Suppressor macrophage treated with lipopolysaccharide for 1 hour (primary cell): ENCODE measurements at places on chromosomes 5 and 9.

DNA sequence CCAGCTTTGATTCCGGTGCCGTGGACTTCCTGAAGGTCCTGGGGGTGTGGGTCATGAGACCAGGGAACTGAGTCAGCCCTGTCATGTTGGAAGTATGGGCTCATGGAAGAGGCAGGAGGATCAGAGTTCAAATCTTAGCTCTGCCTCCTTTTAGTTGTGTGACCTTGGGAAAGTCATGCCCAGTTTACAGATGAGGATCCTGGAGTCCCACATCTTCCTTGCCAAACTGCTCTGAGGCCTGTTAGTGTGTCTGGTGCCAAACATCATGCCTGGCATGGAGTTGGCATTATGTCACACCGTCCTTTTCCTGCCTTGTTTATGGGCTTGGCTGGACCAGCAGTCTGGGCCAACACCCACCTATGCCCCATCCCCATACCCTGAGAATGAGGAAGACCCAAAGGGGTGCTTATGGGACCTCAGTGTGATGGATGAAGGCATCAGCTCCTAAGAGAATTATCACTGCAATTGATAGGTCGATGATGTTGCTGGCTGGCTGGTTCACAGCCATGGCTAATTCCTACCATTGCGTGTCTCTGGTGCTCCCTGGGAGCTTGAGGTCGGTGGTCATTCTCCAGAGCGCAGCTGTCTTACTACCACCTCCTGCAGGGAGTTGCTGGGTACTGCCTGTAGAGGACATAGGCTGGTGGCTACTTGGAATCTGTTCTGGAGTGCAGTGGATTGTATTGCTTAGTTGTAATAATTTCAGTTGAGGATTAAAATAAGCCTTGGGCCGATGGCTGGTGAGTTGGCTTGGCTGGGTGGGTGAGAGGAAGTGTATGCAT, 140.5 kb upstream of the PITX1 start:
- no peak for DNase-seq

DNA sequence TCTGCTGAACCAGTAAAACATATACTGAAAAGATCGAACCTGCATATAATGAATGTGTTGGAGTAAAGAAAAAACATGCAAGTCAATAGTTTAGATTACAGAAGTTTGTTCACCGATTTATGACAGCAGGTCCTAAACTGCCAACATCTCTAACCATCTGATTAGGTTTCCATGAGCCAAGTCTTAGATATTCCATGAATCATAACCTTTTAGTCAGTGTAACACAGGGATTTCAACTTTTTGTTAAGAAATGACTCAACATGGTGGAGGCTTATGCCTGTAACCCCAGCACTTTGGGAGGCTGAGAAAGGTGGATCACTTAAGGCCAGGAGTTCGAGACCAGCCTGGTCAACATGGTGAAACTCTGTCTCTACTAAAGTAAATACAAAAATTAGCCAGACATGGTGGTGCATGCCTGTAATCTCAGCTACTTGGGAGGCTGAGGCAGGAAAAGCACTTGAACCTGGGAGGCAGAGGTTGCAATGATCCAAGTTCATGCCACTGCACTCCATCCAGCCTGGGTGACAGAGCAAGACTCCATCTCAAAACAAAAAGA, 38.7 kb downstream of the APC start:
- DNase-seq, result no peak

DNA sequence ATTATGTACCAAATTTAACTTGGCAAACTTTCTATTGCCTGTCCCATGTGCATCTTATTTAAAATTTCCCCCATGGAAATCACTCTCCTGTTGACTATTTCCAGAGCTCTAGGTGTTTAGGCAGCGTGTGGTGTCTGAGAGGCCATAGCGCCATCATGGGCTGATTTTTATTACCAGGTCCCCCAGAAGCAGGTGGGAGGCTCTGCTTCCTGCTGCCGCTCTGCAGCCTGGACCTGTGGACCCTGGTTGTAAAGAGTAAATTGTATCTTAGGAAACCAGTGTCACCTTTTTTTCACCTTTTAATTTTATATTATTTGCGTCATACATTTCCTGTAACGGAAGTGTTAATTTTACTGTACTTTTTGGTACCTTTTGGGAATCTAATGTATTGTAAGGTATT, 6.4 kb downstream of the HNRNPAB start:
- DNase-seq, result no peak

GRCh38 chr5:168875832-168876231, 296.7 kb upstream of the PANK3 start:
- no peak for DNase-seq

GRCh38 chr5:65192331-65192730, 289.4 kb downstream of the ADAMTS6 start:
- DNase-seq, result no peak

DNA sequence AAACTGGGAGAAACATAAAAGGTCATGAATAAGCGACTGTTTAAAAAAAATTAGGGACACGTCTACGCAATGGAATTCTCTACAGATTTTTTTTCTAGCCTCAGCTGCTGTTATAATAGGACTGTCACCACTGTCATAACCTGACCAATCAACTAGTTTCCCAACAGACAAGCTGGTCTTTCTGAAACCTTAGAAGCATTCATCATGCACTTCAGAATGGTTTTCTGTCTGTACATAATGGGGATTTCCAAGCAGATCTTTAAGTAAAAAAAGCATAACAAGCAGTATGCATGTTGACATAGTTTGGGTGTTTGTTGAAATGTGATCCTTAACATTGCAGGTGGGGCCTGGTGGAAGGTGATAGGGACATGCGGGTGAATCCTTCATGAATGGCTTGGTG, 58.3 kb upstream of the SEMA6A start:
- no peak for DNase-seq

DNA sequence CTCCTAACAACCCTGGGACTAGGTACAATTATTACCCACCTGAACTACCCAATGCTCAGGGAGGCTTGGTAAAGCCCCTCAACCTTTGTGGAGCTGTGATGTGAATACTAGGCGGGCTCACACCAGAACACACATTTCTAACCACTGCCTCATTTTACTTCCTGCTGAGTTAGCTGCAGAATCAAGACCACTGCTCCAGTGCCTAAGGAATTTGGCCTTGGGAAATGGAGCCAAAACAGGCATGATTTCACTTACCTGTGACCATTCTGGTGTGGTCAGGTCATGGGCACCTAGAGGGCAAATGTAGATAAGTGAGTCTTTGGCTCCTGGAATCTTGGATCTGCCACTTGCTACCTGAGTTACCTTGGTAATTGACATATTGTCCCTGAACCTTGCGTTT, 5.2 kb downstream of the WWC1 start:
- DNase-seq, result no peak

DNA sequence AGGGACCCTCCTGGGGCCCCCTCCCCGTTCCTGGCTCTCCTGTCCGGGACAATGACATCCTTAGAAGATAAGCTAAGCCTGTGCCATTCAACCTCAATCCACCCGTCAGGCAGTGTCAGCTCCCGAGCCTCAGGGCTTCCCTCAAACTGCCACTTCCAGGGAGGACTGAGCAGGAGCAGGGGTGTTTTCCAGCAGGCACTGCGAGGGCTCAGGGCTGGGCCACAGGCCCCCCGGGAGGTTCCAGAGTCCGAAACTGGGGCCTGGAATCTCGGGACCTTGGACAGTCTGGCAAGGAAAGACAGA, 26.2 kb downstream of the LHX3 start:
- no peak for DNase-seq

GRCh38 chr9:95629585-95629984, 112.8 kb upstream of the PTCH1 start:
- DNase-seq, result no peak

- peak; percentile 47 for DNase-seq
These were observed 1.0 kb upstream of the TPM2 start for GRCh38 chr9:35690614-35691333.

DNA sequence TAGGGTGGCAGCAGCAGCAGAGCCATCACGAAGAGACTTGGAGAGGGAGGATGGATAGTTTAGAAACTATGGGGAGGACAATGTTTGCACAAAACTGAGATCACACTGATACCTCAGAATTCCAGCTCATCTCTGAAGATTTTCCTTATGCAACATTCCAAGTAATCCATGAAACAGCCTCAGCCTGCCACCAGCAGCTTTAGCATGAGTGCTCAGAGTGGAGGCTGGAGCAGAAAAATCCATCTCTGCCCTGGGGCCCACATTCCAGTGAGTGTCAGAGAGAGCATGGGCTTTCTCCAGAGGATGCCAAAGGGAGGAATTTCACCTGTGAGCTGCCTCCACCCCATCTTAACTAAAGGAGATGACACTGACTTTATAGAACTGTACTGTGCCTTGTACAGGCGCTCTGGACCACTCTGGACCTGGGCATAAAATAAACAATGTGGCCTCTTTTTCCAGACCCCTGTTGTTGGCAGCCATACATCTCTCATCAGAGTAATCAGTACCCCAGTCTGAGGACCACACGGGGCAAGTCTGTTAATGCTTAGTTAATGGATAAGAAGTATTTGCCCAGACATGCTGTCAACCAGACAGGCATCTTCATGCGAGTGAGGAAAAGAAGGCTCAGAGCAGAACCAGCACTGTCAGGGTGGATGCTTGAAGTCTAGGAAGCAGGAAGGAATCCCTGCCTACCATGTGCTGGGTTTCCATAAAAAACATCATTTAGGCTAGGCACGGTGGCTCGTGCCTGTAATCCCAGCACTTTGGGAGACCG, 440.9 kb downstream of the ENC1 start:
- DNase-seq, result no peak

DNA sequence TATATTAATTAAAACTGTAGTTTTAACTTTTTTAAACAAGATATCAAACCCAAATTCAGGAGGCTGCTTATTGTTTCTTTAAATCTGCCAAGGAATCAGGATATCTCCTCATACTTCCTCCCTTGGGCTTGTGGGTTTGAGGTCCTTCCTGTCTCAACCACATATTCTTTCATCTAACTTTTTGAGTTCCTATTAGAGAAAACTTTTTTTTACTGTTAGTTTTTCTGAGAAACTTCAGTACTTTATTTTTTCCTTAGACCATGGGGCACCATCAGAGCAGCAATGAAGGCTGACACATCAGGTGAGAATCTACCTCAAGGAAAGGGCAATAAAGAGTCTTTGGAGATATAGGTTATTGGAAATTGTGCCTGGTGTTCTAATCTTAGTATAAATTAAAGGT, 56.7 kb downstream of the TSSK1B start:
- DNase-seq, result peak; percentile 40

DNA sequence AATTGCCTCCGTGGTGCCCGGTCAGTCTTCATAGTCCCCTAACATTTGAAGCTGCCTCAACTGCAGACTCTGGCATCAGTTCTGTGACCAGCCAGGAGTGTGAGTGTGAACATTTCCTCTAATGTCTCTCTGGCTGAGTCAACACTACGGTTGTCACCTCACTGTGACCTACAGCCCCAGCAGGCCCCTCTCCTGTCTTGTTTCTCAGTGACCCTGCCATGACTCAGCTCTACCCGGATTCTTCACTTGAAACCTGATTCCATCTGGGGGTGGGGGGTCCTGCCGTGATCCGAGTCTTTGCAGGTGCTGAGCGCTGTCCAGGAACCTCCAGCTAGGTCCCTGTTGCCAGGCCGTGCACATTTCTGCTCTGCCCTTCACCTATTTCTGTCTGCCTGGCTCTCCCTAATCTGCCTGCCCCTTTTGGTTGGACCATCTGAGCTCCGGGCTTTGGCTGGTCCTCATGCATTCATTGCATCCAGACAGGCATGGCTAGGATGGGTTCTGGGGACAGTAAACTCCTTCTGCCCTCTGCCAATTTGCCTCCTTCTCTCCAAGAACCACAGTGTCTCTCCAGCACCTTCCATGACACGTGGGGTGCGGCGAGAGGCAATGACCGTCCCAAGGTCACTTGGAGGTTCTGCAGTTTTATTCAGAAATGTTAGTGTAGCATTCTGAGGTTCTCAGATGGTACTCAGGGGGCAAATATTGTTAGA, 24.2 kb downstream of the STC2 start:
- no peak for DNase-seq

GRCh38 chr9:94286116-94286515, 27.0 kb downstream of the ZNF169 start:
- no peak for DNase-seq

GRCh38 chr5:178902849-178903248, 7.1 kb downstream of the ZFP2 start:
- no peak for DNase-seq

- DNase-seq, result no peak
These were observed 164.1 kb downstream of the WDR70 start for GRCh38 chr5:37543216-37543615.

- DNase-seq, result peak; percentile 67
These were observed 845 bp downstream of the ECSCR start for GRCh38 chr5:139461698-139462097.

GRCh38 chr5:178213748-178214151, 9.4 kb downstream of the HNRNPAB start:
- no peak for DNase-seq

DNA sequence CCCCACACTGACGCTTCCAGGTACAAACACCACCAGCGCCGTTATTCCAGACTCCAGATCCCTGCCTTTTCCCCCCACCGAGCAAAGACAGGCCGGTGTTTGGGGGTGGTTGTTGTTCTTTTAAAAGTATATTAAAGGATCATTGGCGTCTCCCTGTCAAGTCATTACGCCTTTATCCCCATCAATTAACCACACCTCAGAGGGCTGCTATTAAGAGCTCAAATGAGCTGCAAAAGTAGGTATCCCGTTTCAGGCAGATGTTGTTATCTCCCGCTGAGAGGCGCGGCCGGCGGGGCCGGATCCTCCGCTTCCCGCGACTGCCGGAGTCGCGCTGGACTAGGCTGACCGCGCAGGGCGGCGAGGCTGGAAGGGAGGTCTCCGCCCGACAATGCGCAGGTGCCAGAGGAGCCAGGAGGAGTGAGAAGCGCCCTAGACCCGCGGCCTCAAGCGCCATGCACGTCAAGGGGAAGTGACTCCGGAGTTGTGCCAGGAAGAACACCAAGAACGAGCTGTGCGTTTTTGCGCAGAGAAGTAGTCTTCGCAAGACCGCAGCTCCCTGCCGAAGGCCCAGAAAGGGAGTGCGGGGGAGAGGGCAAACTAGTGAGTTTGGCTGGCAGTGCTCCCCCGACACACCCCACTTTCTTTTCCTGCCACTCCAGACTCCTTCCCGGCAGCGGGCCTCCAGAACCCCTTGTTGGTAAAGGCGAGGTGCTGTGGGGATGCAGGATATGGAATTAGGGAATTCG, 8.2 kb downstream of the NR2F1-AS1 start:
- DNase-seq, result no peak

DNA sequence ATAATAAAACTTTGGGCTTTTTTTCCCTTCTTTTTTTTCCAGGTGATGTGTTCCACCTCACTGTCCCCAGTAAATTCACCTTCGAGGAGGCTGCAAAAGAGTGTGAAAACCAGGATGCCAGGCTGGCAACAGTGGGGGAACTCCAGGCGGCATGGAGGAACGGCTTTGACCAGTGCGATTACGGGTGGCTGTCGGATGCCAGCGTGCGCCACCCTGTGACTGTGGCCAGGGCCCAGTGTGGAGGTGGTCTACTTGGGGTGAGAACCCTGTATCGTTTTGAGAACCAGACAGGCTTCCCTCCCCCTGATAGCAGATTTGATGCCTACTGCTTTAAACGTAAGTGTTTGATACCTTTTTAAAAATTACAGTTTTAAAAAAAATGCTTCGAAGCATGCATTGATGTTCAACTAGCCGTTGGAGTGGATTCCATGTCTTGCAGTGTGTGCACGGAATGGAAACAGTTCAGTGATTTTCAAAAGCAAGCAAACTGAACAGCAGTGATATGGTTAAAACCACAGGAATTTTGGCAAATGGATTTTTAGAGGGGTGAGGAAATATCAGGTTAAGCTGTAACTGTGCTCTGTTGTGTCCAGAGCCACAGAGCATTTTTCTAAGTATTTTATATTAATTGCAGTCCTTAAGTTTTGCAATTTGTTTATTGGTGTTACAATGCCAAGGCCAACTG, 40.7 kb downstream of the VCAN start:
- no peak for DNase-seq

GRCh38 chr9:33130961-33131789, 36.0 kb downstream of the B4GALT1 start:
- no peak for DNase-seq
